ENCODE measurements at places on chromosomes 12 and 14. TPM values are rescaled to one million over a fixed set of nuclear protein-coding genes. Genes with fewer than 3 reads are reported as not detected.

The HNF1A gene
- total RNA-seq = not detected

The RAD9B gene
- 1.6 TPM for total RNA-seq

The BCL11B gene
- 81.0 TPM for total RNA-seq

The PA2G4 gene
- 70.8 TPM for total RNA-seq

The DBX2 gene
- 6.9 TPM for total RNA-seq
